ENCODE measurements at places on chromosomes 13 and 19. TPM values are rescaled to one million over a fixed set of nuclear protein-coding genes. Genes with fewer than 3 reads are reported as not detected.

DNA sequence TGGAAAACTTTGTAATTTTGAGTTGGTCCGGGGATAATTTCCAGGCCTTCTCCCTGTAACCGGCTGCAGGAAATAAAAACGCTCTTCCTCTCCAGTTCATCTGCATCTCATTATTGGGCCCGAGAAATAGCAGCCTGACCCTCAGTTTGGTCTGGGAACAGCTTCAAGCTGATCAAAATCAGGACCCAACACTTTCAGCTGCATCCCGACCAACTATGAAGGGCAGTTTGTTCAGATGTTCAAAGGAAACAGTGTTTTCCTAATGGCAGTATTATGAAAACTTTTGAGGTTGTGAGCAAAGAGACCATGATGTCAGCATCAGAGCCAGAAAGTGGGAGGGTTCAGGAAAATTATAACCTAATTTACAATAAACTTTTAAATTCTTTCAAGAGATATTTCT is 35.7 kb downstream of the STK24 start:
- no peak overlapping the region for H3K27ac ChIP-seq
- H3K27me3 ChIP-seq, result no peaks in the 10 kb centered on the region
- no peaks in the 10 kb centered on the region for H3K36me3 ChIP-seq

DNA sequence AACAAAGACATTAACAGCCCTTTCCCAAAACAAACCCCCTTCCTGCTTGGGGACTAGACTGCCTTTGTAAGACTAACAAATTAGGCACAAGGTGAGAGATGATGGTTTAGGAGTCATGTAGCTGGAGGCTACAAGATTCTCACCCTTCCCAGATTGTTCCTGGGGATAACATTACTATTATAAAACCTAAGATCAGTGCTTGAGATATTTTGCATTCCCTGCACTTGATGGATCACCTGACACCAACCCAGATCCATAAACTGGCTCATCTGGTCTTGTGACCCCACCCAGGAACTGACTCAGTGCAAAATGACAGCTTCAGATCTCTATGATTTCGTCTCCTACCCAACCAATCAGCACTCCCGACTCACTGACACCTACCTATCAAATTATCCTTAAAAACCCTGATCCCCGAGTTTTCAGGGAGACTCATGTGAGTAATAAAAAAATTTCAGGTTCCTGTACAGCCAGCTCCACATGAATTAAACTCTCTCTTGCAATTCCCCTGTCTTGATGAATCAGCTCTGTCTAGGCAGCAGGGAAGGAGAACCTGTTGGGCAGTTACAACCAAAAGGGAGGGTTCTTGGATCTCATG is 2.4 kb upstream of the ZNF616 start:
- H3K27ac ChIP-seq, result no peak overlapping the region
- H3K27me3 ChIP-seq, result no peaks in the 10 kb centered on the region
- DNase-seq, result no peak
- H3K4me3 ChIP-seq, result no peak overlapping the region
- H3K36me3 ChIP-seq, result no peaks in the 10 kb centered on the region

DNA sequence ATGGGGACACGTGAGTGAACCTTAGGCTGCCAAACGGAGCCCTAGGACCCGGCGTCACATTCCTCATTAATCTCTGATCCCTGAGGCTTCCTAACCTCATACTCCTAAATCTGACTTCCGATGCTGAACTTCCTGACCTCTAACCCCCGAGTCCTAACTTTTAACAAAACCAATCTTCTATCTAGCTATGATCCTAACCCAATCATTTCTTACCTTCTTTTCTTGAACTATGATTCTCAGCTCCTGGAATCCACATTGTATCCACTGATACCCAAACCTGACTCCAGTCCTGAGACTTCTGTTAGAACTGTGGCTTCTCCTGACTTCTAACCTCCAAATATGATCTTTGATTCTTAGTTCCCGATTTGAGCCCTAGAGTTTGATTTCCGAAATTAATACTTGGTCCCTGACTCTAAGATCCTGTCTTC is 447 bp downstream of the NFKBIB start:
- H3K27me3 ChIP-seq, result no peaks in the 10 kb centered on the region
- peak overlapping the region; percentile 48 for H3K4me3 ChIP-seq
- no peaks in the 10 kb centered on the region for H3K36me3 ChIP-seq

- no peak overlapping the region for H3K27ac ChIP-seq
- peak; percentile 93 for DNase-seq
- H3K27me3 ChIP-seq, result no peaks in the 10 kb centered on the region
These were observed 13.1 kb downstream of the GRAMD1A start for GRCh38 chr19:35013041-35013819.

The FLT3LG gene
- 15.9 TPM for polyA plus RNA-seq

DNA sequence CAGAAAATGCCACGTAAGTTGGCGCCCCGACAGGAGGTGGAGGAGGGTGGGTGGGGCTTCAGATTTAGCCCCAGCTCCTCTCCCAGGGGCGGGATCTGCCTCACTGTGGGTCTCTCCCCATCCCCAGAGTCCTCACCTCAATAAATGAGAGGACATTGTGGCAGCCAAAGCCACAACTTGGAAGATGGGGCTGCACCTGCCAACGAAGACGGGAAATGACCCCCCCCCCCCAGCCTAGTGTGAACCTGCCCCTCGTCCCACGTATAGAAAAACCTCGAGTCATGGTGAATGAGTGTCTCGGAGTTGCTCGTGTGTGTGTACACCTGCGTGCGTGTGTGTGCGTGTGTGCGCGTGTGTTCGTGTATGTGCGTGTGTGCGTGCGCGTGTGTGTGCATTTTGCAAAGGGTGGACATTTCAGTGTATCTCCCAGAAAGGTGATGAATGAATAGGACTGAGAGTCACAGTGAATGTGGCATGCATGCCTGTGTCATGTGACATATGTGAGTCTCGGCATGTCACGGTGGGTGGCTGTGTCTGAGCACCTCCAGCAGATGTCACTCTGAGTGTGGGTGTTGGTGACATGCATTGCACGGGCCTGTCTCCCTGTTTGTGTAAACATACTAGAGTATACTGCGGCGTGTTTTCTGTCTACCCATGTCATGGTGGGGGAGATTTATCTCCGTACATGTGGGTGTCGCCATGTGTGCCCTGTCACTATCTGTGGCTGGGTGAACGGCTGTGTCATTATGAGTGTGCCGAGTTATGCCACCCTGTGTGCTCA is 1.5 kb upstream of the TRAPPC5 start:
- no peaks in the 10 kb centered on the region for H3K27me3 ChIP-seq
- no peaks in the 10 kb centered on the region for H3K4me1 ChIP-seq
- H3K36me3 ChIP-seq, result no peaks in the 10 kb centered on the region
- H3K27ac ChIP-seq, result no peak overlapping the region
- no peak for DNase-seq

GRCh38 chr13:111559612-111560403 is 239.4 kb downstream of the TEX29 start:
- DNase-seq, result peak; percentile 49
- no peaks in the 10 kb centered on the region for H3K4me1 ChIP-seq
- no peak overlapping the region for H3K4me3 ChIP-seq
- H3K27me3 ChIP-seq, result no peaks in the 10 kb centered on the region
- H3K36me3 ChIP-seq, result no peaks in the 10 kb centered on the region

DNA sequence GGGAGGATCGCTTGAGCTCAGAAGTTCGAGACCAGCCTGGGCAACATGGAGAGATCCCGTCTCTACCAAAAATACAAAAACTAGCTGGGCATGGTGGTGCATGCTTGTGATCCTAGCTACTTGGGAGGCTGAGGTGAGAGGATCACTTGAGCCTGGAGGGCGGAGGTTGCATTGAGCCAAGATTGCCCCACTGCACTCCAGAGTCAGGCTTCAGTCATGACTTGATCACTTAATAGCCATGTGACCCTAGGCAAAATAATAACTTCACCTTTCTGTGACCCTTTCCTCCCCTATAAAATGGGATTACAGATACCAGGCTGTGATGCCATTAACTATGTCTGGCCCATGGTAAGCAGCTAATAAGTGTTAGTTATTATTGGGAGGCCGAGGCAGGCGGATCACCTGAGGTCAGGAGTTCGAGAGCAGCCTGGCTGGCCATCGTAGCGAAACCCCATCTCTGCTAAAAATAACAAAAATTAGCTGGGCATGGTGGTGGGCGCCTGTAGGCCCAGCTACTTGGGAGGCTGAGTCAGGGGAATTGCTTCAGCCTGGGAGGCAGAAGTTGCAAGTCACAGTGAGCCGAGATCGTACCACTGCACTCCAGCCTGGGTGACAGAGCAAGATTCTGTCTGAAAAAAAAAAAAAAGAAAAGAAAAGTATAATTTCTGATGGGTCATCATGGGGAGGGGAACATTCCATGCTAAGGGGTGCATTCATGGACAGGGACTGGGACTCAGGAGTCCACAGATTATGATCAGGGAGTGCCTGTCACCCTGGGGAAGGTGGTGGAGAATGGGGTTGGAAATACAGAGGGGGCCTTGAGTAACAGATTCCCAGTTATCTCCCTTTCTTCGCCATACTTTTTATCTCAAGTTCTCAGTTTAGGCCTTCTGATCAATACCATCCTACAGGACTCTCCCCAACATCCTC is 15.5 kb downstream of the TPM4 start:
- DNase-seq, result no peak
- H3K4me1 ChIP-seq, result peaks cover 2% of the 10 kb centered on the region
- H3K27ac ChIP-seq, result no peak overlapping the region
- H3K27me3 ChIP-seq, result no peaks in the 10 kb centered on the region

- DNase-seq, result no peak
- no peaks in the 10 kb centered on the region for H3K36me3 ChIP-seq
- no peak overlapping the region for H3K4me3 ChIP-seq
- H3K27me3 ChIP-seq, result no peaks in the 10 kb centered on the region
These were observed 4.1 kb downstream of the FRY start for GRCh38 chr13:32035716-32036115.

- H3K36me3 ChIP-seq, result no peaks in the 10 kb centered on the region
- no peaks in the 10 kb centered on the region for H3K27me3 ChIP-seq
- H3K27ac ChIP-seq, result no peak overlapping the region
- no peak for DNase-seq
- H3K4me3 ChIP-seq, result no peak overlapping the region
These were observed 583.6 kb downstream of the OLFM4 start for GRCh38 chr13:53612200-53612599.

- no peaks in the 10 kb centered on the region for H3K27me3 ChIP-seq
- H3K4me1 ChIP-seq, result no peaks in the 10 kb centered on the region
- peaks cover 6% of the 10 kb centered on the region for H3K36me3 ChIP-seq
- H3K27ac ChIP-seq, result no peak overlapping the region
- no peak for DNase-seq
These were observed 14.1 kb downstream of the NUCB1 start for GRCh38 chr19:48914181-48914580.

GRCh38 chr13:113139577-113139976 is 17.0 kb downstream of the F10 start:
- no peak overlapping the region for H3K27ac ChIP-seq
- H3K36me3 ChIP-seq, result no peaks in the 10 kb centered on the region
- no peak overlapping the region for H3K4me3 ChIP-seq

GRCh38 chr19:45472563-45473366 is 5.0 kb downstream of the FOSB start:
- no peaks in the 10 kb centered on the region for H3K4me1 ChIP-seq
- no peak overlapping the region for H3K4me3 ChIP-seq
- H3K27ac ChIP-seq, result no peak overlapping the region
- DNase-seq, result no peak
- H3K36me3 ChIP-seq, result no peaks in the 10 kb centered on the region
- H3K27me3 ChIP-seq, result no peaks in the 10 kb centered on the region

The MADCAM1 gene
- polyA plus RNA-seq, result 0.50 TPM

GRCh38 chr19:8017808-8018207 is 12.4 kb upstream of the ELAVL1 start:
- H3K4me3 ChIP-seq, result no peak overlapping the region
- DNase-seq, result no peak
- H3K27me3 ChIP-seq, result no peaks in the 10 kb centered on the region
- H3K36me3 ChIP-seq, result no peaks in the 10 kb centered on the region
- H3K4me1 ChIP-seq, result no peaks in the 10 kb centered on the region
- no peak overlapping the region for H3K27ac ChIP-seq

The ZNF154 gene
- 0.88 TPM for polyA plus RNA-seq

GRCh38 chr13:97875911-97876310 is 77.6 kb upstream of the IPO5 start:
- H3K27me3 ChIP-seq, result peaks cover 2% of the 10 kb centered on the region
- H3K4me3 ChIP-seq, result no peak overlapping the region
- no peak overlapping the region for H3K27ac ChIP-seq
- H3K4me1 ChIP-seq, result no peaks in the 10 kb centered on the region
- no peaks in the 10 kb centered on the region for H3K36me3 ChIP-seq

- DNase-seq, result no peak
- no peak within 1 kb of the TSS for H3K27ac ChIP-seq
- no peaks in the 10 kb centered on the region for H3K27me3 ChIP-seq
- no peaks in the 10 kb centered on the region for H3K4me1 ChIP-seq
- H3K4me3 ChIP-seq, result no peak within 1 kb of the TSS
These were observed at the start of gene ATCAY for GRCh38 chr19:3880471-3881271. Gene ATCAY, plus strand, starts transcription at chr19:3880685. Its CDS starts 5,083 bp downstream, at chr19:3885768.

DNA sequence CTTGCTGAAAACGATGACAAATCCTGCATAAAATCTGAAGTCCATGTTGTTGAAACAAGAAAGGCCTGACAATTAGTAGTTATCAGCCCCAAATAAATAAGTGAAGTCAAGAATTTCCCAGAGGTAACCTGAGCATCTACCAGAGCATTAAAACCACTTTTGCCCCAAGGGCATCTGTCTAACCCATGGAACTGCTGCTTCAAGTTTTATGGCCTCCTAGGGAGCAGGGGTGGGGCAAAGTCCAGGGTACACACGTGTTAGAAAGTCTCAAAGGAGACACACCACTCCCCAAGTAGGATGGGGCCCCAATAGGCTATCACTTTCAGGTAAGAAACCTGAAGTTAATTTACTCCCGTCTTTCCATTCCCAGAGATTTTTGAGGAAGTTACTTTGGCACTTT is 81.1 kb downstream of the CACNA1A start:
- H3K4me3 ChIP-seq, result no peak overlapping the region
- H3K36me3 ChIP-seq, result no peaks in the 10 kb centered on the region
- DNase-seq, result no peak
- no peaks in the 10 kb centered on the region for H3K27me3 ChIP-seq
- no peaks in the 10 kb centered on the region for H3K4me1 ChIP-seq
- H3K27ac ChIP-seq, result no peak overlapping the region

GRCh38 chr19:44517146-44517545 is 12.3 kb downstream of the CEACAM20 start:
- H3K27me3 ChIP-seq, result no peaks in the 10 kb centered on the region
- no peak overlapping the region for H3K27ac ChIP-seq
- DNase-seq, result no peak
- no peak overlapping the region for H3K4me3 ChIP-seq
- H3K4me1 ChIP-seq, result no peaks in the 10 kb centered on the region
- H3K36me3 ChIP-seq, result no peaks in the 10 kb centered on the region

The GNA15 gene
- 5.3 TPM for polyA plus RNA-seq
